Activated T-helper 17 cell treated with anti-CD3 and anti-CD28 coated beads, Interleukin-2, amount 50 U/mL, for 72 hours (primary cell): ENCODE measurements at places on chromosomes 7 and 10. TPM values are rescaled to one million over a fixed set of nuclear protein-coding genes. Genes with fewer than 3 reads are reported as not detected.

GRCh38 chr7:100174582-100174981, 2.6 kb downstream of the GPC2 start:
- no peak for ATAC-seq

- ATAC-seq: no peak
Observed at GRCh38 chr10:27188897-27189296, 33.7 kb downstream of the MASTL start.

- ATAC-seq: no peak
Observed at GRCh38 chr10:112071596-112072133, 111.9 kb downstream of the GPAM start.

Gene CNPY1
- not detected for total RNA-seq

- no peak for ATAC-seq
Observed at GRCh38 chr10:71342573-71343391, 23.7 kb downstream of the SLC29A3 start.

Gene NUTM2D
- total RNA-seq: 0.50 TPM

Gene OPN4
- total RNA-seq: not detected

Gene VPS37D
- 0.48 TPM for total RNA-seq

- no peak for ATAC-seq
Observed at GRCh38 chr10:35150308-35150707, 23.7 kb downstream of the CREM start.

Gene ATP5MK
- total RNA-seq: 290 TPM
